Central memory CD8-positive, alpha-beta T cell (primary cell): ENCODE measurements at places on chromosomes 4 and X.

GRCh38 chrX:7447801-7448499 is 300.0 kb upstream of the PUDP start:
- H3K27me3 ChIP-seq = no peaks in the 10 kb centered on the region
- DNase-seq = no peak
- no peaks in the 10 kb centered on the region for H3K36me3 ChIP-seq
- no peak overlapping the region for H3K4me3 ChIP-seq

DNA sequence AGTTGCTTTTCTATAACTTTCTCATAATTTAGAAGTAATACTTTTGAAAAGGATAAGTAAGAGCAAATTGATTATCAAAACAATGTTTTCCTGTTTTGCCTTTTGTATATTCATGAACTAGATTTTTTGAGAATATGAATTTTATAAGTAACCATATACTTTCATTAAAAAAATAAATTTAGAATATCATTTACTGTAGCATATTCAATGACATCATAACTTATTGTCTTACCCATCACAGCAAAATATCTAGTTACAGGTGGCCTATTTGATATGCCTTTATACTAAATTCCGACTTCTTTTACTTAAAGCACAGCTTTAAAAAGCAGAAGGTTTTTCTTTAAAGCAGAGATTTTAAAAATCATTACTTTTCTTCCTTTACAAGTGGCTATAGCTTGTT is 20.1 kb downstream of the BLTP1 start:
- H3K4me3 ChIP-seq = no peak overlapping the region
- peaks cover 27% of the 10 kb centered on the region for H3K36me3 ChIP-seq
- peaks cover 20% of the 10 kb centered on the region for H3K4me1 ChIP-seq
- DNase-seq = no peak

GRCh38 chrX:41137589-41137988 is 52.3 kb downstream of the USP9X start:
- H3K4me1 ChIP-seq = no peaks in the 10 kb centered on the region
- peaks cover 35% of the 10 kb centered on the region for H3K36me3 ChIP-seq
- no peak overlapping the region for H3K4me3 ChIP-seq
- H3K27ac ChIP-seq = no peak overlapping the region

GRCh38 chrX:107894038-107894437 is 68.4 kb downstream of the MID2 start:
- peak overlapping the region; percentile 61 for H3K27ac ChIP-seq
- H3K4me3 ChIP-seq = no peak overlapping the region
- peaks cover 11% of the 10 kb centered on the region for H3K4me1 ChIP-seq

- no peak overlapping the region for H3K27ac ChIP-seq
- H3K27me3 ChIP-seq = no peaks in the 10 kb centered on the region
- H3K4me1 ChIP-seq = no peaks in the 10 kb centered on the region
- DNase-seq = no peak
Observed at GRCh38 chr4:80613470-80613869, 277.9 kb downstream of the CFAP299 start.

DNA sequence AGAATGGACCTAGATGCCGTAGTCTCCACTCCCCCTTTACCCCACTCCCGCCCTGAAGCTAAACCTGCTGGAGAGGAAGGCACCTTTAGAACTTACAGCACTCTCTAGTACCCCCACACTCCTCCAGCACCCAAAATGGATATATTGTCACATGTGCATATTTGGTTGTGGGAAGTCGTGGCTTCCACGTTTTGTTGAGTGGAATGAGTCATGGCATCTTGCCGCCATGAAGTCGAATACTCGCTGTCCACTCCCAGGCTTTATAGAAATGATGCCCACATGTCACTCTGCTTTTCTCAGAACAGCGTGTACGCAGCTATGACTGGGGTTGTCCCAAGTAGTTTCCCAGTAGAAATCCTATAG is 545 bp downstream of the ABCE1 start:
- DNase-seq = no peak
- H3K27me3 ChIP-seq = no peaks in the 10 kb centered on the region
- peak overlapping the region; percentile 93 for H3K27ac ChIP-seq
- H3K4me3 ChIP-seq = peak overlapping the region; percentile 88
- H3K4me1 ChIP-seq = peaks cover 31% of the 10 kb centered on the region
